D341Med (cell line): ENCODE measurements at places on chromosomes 6 and 20.

DNA sequence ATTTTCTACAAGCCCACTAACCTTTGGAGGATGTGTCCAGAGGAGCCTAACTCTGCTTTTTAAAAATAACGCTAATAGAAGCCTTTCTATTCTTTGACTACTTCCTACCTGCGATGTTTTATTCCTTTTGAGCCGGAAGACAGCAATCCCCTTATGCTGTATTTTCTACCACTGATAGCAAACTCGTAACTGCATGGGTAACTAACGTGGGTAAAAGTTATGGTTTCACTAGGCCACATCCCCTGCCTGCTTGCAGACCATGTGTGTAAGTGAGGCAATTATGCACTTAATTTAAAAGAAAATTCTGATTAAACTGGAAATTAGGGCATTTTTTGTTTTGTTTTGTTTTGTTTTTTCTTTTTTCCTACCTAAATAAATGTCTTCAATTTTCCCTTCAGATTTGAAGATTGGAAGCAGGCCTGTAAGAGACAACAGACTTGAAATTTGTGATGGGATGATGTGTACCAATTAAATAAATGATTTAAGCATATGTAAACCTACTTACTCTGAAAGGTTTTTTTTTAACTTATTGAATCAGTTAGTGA is 931 bp downstream of the UFL1 start:
- DNase-seq, result no peak

- DNase-seq, result no peak
Measured at GRCh38 chr6:138857775-138858174, 61.9 kb downstream of the ECT2L start.

DNA sequence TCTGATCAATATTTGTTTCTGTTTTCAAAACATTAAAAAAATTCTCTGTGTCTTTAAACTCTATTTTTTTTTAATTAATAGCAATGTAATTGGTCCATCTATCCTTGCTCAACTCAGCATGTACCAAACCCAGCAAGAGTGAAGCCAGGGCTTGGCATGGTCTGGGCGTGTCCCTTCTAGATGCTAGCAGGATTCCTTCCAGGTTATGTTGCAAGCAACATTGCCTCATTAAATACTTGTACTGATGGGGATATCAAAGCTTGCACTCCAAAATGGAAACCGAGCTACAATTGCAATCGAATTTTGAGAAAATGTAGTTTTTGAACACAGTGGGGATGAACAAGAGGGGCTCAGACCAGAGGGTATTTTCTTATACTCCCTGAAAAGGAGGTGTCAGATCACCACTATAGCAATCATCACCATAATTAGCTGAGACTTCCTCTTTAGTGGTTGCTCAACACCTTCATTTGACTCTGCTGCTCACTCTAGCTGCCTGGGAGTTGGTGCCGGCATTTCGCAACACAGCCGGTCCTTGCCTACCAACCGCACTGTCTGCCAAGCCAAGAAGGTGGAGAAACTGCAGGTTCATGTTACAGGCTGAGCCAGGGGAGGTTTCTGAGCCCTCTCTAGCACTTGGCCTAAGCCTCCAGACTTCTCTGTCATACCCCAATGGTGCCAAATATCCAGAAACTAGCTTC is 67.8 kb upstream of the RALGAPA2 start:
- no peak for DNase-seq

- DNase-seq, result no peak
Measured at GRCh38 chr6:141483598-141484061, 649.1 kb upstream of the GJE1 start.
